Activated CD4-positive, alpha-beta T cell treated with anti-CD3 and anti-CD28 coated beads for 24 hours (primary cell): ENCODE measurements at places on chromosomes 13 and 19.
A peak's percentile ranks its signal among the peaks of the same experiment; 100 is the strongest.

DNA sequence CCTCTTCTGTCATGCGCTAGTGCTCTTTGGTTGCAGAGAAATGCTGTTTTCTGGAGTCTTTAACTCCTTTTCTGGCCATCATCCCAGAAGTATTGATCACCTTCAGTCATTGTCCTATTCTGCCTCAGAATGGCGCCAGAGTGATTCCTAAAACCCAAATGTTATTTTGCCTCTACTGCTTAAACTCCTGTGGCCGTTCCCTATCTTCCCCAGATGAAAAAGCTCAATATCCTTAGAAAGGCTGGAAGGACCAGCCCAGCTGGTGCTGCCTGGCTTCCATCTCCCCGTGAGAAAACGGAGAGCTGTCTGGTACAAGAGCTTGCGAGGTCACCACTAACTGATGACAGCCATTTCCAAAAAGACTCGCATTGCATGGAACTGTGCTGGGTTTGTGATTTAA is 179.1 kb downstream of the RBM26 start:
- no peak for DNase-seq

- DNase-seq = no peak
Observed at GRCh38 chr13:79141082-79141481, 265.0 kb downstream of the RBM26 start.

GRCh38 chr13:69970520-69970919 is 137.1 kb upstream of the ATXN8OS start:
- DNase-seq = no peak

DNA sequence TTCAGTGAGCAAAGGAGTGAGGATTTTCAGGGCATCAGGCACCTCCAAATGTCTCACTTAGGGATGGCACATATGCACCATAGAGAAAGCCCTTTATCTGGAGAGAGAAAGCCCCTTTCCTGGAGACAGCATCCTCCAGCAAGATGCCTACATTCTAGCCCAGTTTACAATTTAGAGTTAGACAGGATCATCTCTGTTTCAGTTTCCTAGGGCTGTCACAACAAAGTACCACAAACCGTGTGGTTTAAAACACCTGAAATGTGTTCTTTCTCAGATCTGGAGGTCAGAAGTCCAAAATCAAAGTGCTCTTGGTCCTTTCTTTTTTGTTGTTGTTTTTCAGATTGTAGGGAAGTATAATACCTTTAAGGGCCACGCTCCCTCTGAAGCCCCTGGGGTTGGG is 61.8 kb downstream of the MBNL2 start:
- no peak for DNase-seq

DNA sequence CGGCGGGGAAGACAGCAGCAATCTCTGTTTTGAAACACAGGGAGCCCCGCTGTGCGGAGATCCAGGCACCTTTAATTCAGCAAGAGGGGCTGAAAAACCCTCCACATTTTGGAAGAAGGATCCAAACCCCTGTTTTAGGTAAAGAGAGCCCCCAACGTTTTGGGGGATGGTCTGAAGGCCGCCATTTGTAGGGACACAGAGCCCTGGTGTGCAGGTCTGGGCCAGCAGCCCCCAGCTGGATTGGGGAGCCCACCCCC is 3.5 kb upstream of the HOOK2 start:
- DNase-seq = no peak

DNA sequence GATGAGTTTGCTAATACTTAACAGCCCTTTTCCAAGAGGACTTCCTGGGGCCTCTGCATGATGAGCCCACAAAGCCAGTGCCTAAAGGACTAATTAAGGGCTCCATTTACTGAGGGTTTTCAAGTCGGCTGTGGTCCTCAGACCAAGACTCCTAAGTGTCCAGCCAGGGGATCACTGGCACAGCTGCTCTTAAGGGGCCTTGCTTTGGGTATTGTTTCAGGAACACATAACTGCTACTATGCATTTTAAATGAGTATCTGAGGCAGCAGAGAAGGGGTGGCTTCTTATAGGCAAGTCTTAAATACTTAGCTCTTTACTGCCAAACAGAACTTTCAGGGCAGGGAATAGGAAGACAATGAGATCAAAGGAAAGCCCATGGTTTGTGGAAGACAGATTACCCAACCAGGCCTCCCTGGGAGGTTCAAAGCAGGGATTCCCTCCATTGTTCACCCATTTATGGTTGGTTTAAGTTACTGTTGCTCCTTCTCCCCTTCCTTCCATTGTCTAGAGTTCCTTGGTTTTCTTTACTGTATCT is 61.9 kb downstream of the TNFRSF19 start:
- DNase-seq = no peak

DNA sequence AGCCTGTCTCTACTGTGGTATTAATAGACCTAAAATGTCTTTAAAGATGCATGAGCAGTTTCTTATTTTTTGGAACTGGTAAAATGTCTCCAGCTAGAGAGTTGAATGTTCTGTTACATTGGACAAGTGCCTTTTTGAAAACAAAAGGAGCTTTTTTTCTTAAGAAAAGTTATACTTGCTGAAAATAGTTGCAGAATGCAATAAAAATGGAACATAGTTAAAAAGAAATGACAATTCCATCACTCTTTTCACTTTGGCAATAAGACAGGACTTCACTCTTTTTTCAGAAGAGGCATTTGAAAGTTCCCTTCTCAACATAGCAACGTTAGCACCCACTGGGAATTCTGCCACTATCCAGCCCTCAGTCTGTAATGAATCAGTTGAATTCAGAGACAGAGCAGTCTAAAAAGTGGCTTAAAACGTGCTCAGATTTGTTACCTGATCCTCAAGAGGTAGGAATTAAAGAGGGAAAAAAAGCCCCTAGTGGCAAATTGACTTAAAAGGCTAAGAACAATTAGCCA is 10.1 kb downstream of the RGCC start:
- no peak for DNase-seq

GRCh38 chr13:114226088-114226487 is 8.6 kb upstream of the CDC16 start:
- DNase-seq = no peak

- DNase-seq = no peak
Observed at GRCh38 chr13:77479326-77479725, 56.2 kb upstream of the SCEL start.

- peak; percentile 63 for DNase-seq
Observed at GRCh38 chr19:53906211-53907192, 2.6 kb upstream of the CACNG7 start.

GRCh38 chr13:77687799-77688198 is 9.7 kb upstream of the SLAIN1 start:
- no peak for DNase-seq

DNA sequence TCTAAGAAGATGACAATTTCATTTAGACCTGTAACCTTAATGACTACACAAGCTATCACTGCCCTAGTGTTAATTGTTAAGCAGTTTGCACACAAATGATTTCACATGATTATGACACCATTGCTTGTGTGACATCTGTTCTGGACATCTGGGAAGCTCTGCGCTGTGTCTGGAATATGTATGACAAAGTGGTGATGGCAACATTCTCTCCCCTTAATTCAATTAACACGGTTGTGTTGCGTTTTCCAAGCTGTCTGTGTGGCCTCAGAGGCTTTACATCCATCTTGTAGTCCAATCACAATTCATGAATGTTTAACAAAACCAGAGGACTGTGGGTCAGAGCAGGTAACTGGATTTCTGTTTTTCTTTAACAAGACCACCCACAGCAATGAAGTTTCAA is 204.4 kb downstream of the COG6 start:
- no peak for DNase-seq

DNA sequence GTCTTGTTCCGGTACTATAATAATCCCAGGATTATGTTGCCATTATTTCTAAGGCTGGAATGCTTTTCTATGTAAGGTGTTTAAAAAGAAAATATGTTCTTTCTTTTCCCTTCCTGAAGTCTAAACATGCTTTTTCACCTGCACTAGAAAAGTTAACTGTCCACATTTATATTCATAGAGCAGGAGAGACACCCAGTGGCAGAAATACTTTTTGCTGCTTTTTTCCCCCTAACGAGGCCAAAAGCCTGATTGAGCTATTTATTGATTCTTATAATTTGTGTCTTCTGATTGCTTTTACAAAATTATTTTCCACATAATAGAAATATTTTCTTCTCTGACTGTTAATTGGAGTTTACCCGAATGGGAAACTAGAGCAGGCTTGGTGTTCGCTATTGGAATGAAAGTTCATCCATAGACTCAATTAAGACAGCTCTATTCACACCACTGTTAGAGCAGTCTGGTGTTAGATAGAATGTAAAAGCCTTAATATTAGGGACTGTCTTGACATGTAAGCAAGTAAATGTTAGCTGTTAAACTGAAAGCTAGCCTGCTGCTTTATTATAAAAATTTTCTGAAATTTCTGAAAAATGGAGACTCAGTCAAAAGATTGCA is 15.8 kb downstream of the GPR180 start:
- DNase-seq = no peak

DNA sequence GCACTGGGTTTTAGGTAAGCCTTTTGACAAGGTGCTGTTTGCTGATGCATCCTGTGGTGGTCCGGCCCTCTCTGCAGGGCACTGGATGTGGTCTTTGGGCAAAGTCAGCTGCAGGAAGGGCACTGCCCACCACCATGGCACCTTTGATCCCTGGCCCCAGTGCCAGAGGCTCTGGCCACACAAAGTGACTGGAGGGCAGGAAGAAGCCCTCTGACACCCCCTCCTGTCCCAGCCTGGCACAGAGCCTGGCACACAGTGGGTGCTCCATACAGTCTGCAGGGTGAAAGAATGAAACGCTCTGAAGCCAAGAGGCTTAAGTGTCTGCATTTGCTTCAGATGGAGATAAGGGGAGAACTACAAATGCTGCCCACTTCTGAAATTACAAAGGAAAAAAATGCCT is 47.6 kb upstream of the CNMD start:
- DNase-seq = no peak

- DNase-seq = no peak
Observed at GRCh38 chr19:34506026-34506370, 24.4 kb downstream of the WTIP start.

DNA sequence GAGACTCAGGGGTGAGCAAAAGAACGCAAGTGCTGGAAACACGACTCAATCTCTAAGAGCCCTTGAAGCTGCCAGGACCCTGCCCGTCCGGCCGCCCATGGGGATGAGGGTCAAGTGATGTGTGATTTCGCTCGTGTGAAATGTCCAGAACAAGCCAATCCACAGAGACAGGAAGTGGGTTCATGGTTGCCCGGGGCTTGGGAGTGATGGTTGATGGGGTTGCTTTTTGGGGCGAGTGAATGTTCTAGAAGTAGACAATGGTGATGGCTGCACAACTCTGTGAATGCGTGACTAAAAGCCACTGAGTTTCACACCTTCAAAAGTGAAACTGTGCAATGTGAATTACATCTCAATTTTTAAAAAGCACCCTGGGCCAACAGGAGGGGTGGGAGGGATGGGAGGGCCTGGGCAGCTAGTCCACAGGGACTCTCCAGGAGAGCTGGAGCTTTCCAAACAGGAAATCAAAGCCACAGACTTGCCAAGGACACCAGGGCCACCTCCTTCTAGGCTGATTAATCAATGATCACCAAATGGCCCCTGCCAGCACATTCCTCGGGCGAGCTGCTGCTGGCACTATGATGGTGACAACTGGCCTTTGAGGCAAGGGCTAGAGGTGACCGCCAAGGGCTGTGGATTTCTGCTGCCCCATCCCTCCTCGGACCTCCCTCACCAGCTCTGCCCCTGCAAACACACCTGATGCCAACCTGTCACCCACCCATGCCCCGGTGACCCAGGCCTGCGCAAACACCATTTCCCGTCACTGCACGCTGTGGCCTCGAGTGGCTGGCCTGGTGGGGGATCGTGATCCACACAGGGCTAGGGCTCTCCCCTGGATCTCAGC is 14.0 kb downstream of the DPP9 start:
- DNase-seq = no peak

GRCh38 chr19:50516964-50517703 is 3.4 kb upstream of the ASPDH start:
- DNase-seq = no peak

DNA sequence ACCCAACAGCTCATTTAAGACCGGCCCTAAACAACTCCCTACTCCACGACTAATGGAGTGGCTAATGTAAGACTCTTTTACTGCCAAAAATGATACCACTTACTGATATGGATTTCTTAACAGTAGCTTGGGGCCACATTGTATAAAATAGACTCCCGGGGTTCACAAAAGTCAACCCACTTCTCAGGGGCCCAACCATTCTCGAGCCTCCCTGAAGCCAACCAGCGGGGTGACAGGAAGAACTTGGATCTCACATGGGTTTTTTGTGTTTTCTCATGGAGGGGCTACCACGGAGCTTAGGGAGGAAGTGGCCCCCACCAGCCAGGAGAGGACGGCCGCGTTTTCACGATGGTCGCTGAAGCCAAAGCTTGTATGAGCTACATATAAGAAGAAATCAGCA is 8.1 kb downstream of the MCF2L start:
- DNase-seq = no peak

DNA sequence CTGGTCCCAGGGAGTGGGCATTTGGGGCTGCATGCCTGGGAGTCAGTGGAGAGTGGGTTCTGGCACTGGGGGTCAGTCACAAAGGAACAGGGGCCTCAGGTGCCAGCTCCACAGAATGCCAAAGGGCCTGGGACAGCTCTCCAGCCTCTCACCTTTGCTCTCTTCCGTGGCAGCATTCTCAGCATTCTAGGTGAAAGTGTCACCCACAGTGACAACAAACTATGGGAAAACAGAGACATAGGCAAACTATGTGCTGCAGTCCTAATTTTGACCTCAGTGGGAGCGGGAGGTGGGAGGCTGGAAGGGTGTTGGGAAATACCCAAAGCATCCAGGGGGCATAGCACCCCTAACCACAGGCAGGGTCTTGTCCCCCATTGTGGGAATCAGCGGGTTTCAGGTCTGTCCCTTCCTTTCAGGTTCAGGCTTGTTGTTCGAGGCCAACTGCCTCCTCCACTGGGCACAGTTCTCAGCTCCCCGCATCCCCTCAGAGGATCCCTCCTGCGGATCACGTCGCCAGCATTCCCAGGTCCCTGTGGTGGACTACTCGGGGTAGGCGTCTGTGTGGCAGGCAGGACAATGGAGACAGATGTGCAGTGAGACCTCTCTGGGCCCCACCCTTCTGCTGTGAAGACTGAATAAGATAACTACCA is 52.4 kb downstream of the TSHZ3 start:
- no peak for DNase-seq

GRCh38 chr13:37656247-37656940 is 57.8 kb upstream of the POSTN start:
- no peak for DNase-seq

GRCh38 chr13:48570216-48570828 is 37.4 kb upstream of the RCBTB2 start:
- DNase-seq = no peak

DNA sequence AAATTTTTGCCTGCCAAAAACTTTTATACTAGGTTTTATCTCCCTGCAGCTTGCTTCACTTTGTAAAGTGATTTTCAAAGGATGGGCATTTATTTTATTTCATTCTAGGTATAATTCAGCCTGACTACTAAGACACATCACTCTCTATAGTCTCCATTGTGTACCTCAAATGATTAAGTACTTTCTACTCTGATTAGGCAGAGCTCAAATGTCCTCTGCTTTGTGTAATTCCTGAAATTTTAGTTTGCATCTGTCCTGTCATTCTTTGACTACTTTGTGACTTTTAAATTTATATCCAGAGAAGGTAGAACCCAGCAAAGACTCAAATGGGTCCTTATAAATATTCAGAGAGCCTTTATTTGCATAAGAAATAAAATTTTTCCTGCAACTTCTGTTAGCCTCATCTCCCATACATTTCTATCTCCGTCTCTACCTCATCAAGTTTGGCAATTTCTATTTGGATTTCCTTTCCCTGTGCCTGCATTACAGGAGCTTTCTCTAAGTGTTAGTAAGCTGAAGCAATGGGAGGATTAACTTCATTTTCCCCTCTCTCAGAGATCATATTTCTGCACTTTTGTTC is 1038.0 kb upstream of the ATXN8OS start:
- DNase-seq = no peak

- no peak for DNase-seq
Observed at GRCh38 chr19:42069619-42070351, at the start of gene GRIK5. Gene GRIK5 (minus strand): TSS chr19:42070206. CDS start chr19:42065770, 4,436 bp downstream.
